GM23248 (cell line): ENCODE measurements at places on chromosomes 1 and 21. TPM values are rescaled to one million over a fixed set of nuclear protein-coding genes. Genes with fewer than 3 reads are reported as not detected.

AMY2A gene
- not detected in 2 replicates for polyA plus RNA-seq

RAB4A gene
- polyA plus RNA-seq = 47.2 and 52.9 TPM in 2 replicates

LYPD8 gene
- not detected in 2 replicates for polyA plus RNA-seq

- DNase-seq = peak; percentile 34
- peaks cover 15% of the 10 kb centered on the region for H3K4me1 ChIP-seq
- no peak overlapping the region for H3K4me3 ChIP-seq
These were observed 53.9 kb downstream of the OPTC start for GRCh38 chr1:203547771-203548421.

GRCh38 chr1:53735261-53735660, 3.7 kb downstream of the GLIS1 start:
- no peaks in the 10 kb centered on the region for H3K27me3 ChIP-seq
- no peak overlapping the region for H3K27ac ChIP-seq
- H3K36me3 ChIP-seq = no peaks in the 10 kb centered on the region
- H3K4me3 ChIP-seq = no peak overlapping the region
- DNase-seq = no peak

DNA sequence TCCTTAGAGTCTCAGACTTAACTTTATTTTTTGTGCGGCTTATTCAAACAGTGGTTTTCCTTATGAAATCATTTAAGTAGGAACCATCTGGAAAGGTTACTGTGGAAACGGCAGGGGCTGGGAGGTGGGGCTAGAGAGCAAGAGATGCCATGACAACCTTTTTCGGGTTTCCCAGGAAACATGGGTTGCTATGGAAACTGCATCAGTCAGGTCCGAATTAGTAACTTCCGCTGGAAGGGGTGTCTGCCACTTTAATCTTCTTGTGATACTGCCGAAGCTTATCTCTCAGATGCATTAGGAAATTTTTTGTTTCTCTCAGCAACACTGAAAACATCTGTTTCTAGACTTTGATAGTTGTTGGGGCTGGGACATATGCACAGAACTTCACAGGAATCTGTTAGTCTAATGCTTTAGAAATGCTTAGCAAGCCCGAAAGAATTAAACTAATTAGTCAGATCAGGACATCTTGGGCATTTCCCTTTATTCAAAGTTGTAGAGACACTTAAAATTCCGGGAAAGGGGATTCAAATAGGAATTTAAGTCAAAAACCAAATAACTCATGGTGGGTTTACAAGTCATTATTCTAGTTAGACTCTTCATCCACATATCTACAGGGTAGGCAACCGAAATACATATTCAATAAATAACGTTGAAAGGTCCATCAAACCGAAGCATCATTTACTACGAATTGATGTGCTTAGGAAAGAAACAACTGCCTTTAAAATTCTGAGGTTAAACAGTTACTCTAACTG, 2.6 kb downstream of the KCNA3 start:
- H3K27me3 ChIP-seq = peaks cover 62% of the 10 kb centered on the region
- H3K27ac ChIP-seq = no peak overlapping the region
- no peaks in the 10 kb centered on the region for H3K36me3 ChIP-seq
- peak; percentile 39 for DNase-seq

GRCh38 chr1:20699558-20699957, 18.2 kb downstream of the KIF17 start:
- H3K4me3 ChIP-seq = no peak overlapping the region
- peaks cover 22% of the 10 kb centered on the region for H3K4me1 ChIP-seq
- DNase-seq = no peak
- no peaks in the 10 kb centered on the region for H3K36me3 ChIP-seq

- no peak overlapping the region for H3K27ac ChIP-seq
- no peak overlapping the region for H3K4me3 ChIP-seq
- no peak for DNase-seq
- peaks cover 17% of the 10 kb centered on the region for H3K4me1 ChIP-seq
These were observed 29.7 kb downstream of the PPFIA4 start for GRCh38 chr1:203056012-203056411.

- peak; percentile 14 for DNase-seq
- H3K27me3 ChIP-seq = no peaks in the 10 kb centered on the region
- no peak overlapping the region for H3K4me3 ChIP-seq
- H3K4me1 ChIP-seq = no peaks in the 10 kb centered on the region
These were observed 44.0 kb downstream of the OR10J1 start for GRCh38 chr1:159483501-159483900.

- no peaks in the 10 kb centered on the region for H3K36me3 ChIP-seq
- H3K27ac ChIP-seq = no peak overlapping the region
These were observed 857 bp downstream of the GPX7 start for GRCh38 chr1:52602856-52603600.

DNA sequence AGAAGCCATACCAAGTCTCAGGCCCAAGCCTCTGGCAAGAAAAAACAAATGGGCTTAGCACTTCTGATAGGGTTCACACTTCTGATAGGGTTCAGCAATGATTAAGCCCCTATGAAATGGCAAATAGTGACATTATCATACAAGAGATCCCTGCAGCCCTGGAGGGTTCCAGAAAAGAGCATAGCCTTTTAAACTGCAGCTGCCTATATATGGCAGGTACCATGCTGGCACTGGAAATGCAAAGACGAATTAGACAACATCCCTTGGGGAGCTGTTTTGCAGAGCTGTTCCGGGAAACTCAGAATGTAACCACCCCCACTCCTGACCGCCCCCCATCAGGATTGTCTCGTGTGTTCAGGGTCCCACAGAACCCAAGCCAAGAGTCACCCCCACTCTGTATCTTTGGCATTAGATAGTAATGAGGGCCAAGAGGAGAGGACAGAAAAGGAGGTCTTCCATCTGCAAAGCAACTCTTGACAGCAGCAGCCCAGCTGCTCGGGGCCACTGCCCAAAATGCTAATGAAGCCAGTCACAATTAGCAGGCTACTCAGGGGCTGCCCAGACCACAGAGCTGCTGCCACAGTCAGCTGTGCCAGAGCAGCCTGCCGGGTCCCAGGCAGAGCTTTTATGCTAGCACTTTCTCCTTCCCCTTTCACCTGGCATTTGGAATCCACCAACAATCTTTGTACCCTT, 50.9 kb downstream of the ITPKB start:
- no peak overlapping the region for H3K27ac ChIP-seq
- no peaks in the 10 kb centered on the region for H3K36me3 ChIP-seq
- H3K4me1 ChIP-seq = no peaks in the 10 kb centered on the region
